Right ventricle myocardium superior (tissue), 1 donor: ENCODE measurements at places on chromosomes 6 and 20.
A peak's percentile ranks its signal among the peaks of the same experiment; 100 is the strongest.

DNA sequence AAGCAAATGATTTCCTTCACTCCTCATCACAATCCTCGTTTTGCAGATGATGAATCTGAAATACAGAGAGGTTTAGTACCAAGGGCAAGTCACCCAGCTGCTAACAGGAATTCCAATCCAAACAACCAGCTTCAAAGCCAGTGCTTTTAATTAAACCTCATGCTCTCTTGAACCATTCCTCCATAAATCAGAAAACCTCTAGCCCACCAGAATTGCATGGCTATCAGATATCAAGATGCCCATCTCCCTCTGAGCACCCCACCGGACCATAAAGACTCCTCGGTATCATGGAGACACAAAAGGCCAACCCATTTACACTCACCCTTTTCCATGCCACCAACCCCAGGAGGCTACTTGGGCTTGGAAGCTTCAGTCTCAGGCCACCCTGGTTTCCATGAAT, 46.0 kb downstream of the TFAP2A start:
- no peak for DNase-seq

DNA sequence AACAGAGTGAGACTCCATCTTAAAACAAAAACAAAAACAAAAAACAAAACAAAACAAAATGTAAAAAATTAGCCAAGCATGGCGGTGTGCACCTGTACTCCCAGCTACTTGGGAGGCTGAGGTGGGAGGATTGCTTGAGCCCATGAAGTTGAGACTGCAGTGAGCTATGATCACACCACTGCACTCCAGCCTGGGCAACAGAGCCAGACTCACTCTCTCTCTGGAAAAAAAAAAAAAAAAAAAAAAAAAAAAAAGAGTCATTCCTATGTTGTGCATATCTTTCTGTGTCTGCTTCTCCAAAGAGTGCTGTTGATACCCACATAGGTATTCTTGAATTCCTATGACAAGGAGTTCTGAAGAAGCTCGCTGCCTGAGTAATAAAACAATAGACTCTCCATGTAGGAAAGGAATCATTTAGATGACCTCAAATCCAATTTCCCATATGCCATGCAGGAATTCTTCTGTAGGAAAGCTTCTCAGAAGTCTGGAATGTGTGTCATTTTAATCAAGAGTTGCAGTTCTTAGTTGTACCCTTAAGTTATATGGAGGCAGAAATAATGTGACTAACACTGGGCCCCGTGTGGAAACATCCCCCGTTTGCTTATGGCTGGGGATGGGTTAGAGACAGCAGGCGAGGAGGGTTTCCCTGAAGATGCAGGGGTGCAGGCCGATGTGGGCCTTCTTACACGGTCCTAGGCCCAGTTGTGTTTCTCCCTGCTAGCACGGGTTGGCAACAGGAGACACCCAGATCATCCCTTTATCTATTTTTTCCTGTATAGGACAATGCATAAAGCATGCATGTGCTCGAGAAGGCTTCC, 79.4 kb downstream of the ZDHHC14 start:
- DNase-seq = no peak

DNA sequence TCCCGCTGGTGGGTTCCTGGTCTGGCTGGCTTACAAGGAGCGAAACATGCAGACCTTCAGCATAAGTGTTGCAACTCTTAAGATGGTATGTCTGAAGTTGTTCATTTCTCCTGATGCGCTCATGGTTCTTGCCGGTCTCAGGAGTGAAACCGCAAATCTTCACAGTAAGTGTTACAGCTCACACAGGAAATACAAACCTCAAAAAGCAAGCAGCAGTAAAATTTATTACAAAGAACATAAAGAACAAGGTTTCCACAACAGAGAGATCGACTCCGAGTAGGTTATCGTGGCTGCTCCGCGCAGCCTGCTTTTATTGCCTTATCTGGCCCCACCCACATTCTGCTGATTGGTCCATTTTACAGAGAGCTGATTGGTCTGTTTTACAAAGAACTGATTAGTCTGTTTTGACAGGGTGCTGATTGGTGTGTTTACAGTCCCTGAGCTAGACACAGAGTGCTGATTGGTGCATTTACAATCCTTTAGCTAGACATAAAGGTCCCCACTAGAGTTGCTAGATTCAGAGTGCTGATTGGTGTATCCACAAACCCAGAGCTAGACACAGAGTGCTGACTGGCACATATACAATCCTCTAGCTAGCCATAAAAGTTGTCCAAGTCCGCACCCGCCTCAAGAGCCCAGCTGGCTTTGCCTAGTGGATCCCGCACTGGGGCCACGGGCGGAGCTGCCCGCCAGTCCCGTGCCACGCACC, 39.2 kb downstream of the TRIM27 start:
- DNase-seq = no peak

- DNase-seq = no peak
These were observed 3.1 kb upstream of the AKIRIN2 start for GRCh38 chr6:87705070-87705691.

- no peak for DNase-seq
These were observed 2.9 kb upstream of the TRIM39 start for GRCh38 chr6:30323806-30324205.

DNA sequence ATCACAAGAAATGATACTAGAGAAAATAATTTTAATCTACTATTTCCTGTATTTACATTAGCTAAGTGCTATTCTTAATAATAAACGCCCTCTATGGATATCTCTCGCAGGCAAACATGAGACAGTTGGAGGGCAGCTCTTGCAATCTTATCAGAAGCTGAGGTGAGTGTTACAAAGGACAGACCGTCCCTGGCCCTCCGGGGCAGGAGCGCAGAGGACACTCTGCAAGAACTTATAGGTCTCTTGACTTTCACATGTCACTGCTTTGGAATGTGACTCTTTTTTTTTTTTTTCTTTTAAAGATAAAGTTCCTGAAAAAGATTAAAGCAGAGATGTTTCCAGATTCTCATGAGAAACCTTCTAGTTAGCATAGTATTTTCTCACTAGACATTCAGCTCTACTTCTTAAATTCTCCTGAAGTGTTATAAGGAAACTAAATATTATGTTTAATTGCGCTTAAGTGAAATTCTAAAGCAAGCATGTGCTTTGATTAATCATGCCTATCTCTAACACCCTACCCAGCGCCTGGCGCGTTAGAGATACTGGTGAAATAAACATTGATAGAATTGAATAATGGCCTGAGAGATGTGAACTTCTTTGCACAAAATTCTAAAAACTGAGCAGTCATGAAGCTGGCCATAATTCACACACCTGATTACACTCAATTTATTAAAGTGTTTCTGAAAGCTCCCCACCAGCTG, 57.4 kb downstream of the SYTL3 start:
- peak; percentile 69 for DNase-seq

- no peak for DNase-seq
These were observed 148.0 kb downstream of the TMEM200A start for GRCh38 chr6:130513770-130514169.

DNA sequence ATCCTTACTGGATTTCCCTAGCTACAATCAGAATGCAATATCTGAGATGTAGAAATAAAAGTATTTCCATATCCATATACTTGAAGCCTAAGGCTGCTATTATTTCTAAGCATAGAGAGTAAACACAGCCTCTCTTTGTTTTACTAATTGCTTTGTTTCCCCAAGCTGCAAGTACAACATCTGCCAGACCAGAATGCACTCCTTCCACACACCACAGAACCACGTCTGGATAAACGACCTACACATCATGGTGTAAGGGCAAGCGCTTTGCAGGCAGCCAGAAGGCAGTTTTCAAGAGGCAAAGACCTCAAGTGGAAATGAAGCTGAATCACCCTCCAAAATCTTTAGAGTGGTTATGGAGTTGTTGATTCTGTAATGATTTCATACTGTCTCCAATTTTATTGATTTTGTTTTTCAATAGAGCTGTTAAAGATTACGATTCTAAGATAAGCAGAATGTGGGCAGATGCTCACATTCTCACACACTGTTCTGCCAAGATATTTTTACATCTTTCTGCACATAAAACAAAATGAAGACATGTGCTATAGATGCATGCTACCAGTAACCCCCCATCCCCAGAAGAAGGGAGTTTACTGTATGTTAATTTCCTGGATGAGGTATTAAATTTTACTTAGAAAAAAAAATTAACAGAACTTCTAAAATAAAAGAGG, 88.8 kb downstream of the THEMIS start:
- DNase-seq = no peak

GRCh38 chr20:34984756-34985261, 29.1 kb downstream of the MYH7B start:
- peak; percentile 50 for DNase-seq

DNA sequence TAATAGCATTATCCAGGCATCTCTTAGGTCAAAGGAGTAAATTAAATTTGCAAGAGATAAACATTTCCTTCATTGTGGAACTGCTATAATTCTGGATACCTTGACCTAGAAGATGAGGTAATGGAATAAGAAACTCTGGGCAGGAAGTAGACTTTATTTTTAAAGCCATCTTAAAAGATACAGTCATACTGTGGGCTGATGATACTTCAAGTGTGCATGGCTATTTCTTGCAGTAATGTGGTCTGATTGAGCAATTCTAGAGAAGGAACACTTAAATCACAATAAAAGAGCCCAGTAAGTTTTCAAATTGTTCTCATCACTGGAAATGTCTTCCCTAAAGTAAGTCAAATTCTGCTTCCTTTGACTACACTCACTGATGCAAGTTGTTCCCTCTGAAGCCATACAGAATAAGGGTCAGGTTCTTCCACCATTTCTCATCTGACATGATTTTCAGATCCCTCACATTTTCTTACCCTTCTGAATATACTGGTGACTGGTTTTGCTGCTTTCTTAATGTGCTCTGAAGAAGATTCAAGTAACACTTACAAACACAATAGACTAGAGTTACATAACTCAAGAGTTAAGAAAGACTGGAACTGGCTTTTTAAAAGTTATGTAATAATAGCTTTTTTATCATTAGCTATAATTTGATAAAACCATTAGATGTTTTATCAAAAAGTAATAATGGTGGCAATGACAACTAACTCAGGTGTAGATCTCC, 62.6 kb upstream of the TMEM244 start:
- DNase-seq = no peak

GRCh38 chr20:35979544-35979943, 11.2 kb downstream of the CNBD2 start:
- DNase-seq = no peak

- peak; percentile 57 for DNase-seq
These were observed 690 bp downstream of the GDAP1L1 start for GRCh38 chr20:44247586-44248409.

DNA sequence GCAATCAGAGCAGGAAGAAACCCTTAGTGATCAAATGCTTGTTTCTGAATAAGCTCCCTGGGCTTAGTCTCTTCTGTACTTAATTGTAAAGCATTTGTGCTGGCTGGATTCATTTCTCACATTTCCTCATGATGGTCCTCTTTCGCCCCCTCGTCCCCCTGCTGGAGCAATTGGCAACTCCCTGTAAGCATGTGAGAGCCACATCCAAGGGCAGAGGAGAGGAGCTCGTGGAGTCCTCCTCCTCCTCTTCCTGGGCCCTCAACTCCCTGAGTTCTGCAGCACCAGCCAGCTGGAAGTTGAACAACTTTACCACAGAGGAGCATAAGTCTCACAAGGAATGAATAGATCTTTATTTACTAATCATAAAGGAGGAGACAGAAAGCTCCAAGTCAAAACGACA, 12.6 kb downstream of the ANKEF1 start:
- no peak for DNase-seq

DNA sequence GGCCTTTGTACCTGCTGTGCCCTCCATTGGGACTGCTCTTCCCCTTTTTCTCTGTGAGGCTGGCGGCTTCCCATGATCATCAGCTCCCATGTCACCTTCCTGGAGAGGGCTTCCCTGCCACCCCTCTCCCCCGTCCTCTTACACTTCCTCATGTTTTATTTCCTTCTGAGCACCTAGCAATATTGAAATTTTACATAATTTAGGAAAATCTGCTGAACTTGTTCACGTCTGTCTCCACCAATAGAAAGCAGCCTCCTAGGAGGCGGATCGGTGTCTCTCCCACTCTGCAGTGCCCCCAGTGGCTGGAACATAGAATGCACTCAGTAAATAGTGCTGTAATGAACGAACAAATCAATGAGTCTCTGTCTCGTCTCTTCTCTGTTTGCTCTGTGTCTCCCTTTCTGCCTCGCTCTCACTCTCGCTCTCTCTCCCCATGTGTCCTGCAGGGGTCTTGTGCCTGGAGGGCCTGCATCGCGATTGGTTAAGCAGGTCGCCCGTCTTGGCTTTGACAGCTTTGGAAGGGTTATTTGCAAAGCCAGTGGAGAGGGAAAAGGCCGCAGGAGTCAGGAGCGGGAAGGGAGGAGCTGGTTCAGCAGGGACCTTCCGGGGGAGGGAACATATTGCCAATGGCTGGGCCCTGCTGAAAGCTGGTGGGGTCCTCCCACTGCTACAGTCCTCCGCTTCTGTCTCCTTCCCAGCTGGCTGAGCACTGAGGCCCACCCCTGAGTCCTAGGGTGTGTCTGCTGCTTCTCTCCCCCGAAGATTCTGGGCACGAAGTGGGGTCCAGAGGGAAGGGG, 12.1 kb upstream of the OCSTAMP start:
- DNase-seq = peak; percentile 66

- no peak for DNase-seq
These were observed 733.3 kb upstream of the SLC35B3 start for GRCh38 chr6:9168669-9169068.

- DNase-seq = no peak
These were observed 67.4 kb upstream of the LOC128125822 start for GRCh38 chr6:63504777-63505384.

DNA sequence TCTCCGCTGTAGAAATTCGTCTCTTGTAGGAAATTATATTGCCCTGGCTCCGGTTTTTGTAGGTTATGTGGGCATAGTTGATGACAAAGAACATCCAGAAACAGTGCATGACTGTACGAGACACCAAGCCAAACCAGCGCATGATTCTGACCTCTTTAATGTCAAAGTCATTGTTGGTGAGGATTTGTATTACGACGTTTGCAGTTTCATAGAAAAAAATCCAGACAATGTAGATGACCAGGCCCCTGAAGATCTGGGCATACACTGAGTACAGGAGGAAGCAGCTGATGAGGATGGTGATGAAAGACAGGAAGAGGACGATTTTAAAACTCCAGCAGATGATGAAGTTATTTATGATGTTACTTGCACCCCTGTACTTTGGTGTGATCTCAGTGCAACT, 39.1 kb upstream of the TBC1D22B start:
- DNase-seq = no peak

DNA sequence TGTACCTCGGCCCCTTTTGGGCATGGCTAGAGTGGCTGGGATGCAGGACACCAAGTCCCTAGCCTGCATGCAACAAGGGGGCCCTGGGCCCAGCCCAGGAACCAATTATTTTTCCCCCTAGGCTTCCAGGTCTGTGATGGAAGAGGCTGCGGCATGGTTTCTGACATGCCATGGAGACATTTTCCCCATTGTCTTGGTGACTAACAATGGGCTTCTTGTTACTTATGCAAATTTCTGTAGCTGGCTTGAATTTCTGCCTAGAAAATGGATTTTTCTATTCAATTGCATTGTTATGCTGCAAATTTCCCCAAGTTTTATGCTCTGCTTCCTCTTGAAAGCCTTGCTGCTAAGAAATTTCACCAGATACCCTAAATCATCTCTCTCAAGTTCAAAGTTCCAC, 1269.6 kb upstream of the CITED2 start:
- no peak for DNase-seq

DNA sequence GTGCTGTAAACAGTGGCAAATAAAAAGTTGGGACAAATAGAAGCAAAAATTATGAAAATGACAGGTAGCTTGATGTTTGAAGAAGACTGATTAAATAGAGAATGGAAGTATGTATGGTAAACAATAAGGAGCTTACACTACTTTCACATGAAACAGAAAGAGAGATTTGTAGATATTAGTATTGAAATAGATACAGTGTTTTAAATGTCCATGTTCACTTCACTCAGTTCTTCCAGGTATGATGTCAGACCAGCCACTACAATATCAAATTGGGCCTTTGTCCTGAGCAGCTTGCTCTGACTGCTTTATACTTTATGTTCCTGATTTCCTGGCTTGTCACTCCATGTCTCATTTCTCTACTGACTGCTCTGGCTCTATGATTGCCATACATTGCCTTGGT, 107.5 kb downstream of the CENPW start:
- DNase-seq = no peak
